ENCODE measurements at places on chromosomes 4 and X.

GRCh38 chrX:153878969-153879653 lies 6.9 kb downstream of the L1CAM start:
- peak; percentile 27 for DNase-seq

- no peak for DNase-seq
Observed at GRCh38 chrX:675279-675954, 44.8 kb downstream of the SHOX start.

DNA sequence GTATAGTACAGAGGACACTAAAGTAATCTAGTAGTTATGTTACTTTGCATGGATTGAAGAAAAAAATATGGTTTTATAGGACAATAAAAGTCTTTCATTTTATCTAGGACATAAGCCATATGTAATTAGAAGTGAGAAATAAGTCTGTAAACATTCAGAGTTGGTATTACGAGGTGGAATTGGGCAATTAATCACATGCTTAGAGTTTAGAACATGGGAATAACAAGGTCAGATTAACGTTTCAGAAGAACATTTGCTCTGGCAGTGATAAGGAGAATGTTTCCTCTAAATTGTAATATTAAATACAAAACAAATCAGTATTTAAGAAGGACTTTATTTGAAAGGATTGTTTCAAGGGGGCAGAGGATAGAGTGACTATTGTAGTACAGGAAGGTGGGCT lies 15.6 kb upstream of the SULT1E1 start:
- no peak for DNase-seq

DNA sequence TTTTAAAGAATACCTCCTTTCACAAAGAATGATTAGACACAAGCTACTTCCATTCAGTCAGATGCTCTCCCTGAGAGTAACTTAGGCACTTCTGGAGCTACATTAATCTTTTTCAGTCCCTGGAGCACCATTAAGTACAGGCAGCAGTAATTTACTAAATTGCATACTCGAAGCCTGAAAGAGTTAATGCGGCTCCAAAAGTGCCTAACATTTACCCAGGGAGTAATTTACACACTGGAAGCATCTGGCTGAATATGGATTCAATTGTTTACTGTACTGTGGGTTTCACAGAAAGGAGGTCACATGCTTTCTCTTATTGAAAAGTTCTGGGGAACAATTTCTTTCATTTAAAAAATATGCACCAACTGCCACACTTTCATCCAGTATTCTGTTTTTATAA lies 260.8 kb upstream of the TENM3 start:
- DNase-seq = no peak

GRCh38 chrX:130053236-130053635 lies 57.1 kb downstream of the ELF4 start:
- no peak for DNase-seq

- no peak for DNase-seq
Observed at GRCh38 chr4:5980436-5981155, 37.6 kb downstream of the C4orf50 start.

GRCh38 chrX:112766774-112767173 lies 73.9 kb downstream of the AMOT start:
- no peak for DNase-seq

- no peak for DNase-seq
Observed at GRCh38 chr4:120524237-120524636, 398.3 kb downstream of the PRDM5 start.

GRCh38 chr4:108053251-108053711 lies 63.6 kb downstream of the HADH start:
- no peak for DNase-seq

DNA sequence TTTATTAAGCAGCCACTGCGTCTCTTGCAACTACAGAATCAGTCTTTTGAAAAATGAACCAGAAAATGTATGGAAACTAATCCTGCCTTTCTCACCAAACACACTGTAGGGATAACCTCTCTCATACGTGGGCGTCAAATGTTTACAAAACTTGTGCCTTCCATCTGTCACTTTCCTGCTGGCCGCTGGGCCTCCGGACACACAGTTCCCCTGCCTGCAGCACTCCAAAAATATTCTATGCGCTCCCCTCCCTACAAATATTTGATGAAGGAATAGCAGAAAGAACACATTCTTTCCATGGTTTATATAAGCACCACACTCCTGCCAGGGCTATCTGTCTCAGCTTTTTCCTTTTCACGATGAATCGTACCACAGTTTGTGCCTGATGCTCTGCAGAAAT lies 14.9 kb upstream of the CYTL1 start:
- no peak for DNase-seq

DNA sequence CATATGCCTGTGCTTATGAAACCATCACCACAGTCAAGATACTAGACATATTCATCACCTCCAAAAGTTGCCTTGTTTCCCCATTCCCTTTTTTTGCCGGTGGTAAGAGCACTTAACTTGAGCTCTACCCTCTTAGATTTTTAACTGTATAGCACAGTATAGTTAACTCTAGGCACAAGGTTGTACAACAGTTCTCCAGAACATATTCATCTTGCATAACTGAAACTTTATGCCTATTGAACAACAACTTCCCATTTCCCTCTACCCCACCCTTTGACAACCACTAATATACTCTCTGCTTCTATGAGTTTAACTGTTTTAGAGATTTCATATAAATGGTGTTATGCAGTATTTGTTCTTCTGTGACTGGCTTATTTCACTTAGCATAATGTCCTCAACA lies 119.3 kb downstream of the ASB9 start:
- no peak for DNase-seq

GRCh38 chr4:26822546-26822945 lies 38.1 kb upstream of the STIM2 start:
- DNase-seq = peak; percentile 11

- DNase-seq = no peak
Observed at GRCh38 chr4:79574741-79575451, 166.9 kb upstream of the GK2 start.

DNA sequence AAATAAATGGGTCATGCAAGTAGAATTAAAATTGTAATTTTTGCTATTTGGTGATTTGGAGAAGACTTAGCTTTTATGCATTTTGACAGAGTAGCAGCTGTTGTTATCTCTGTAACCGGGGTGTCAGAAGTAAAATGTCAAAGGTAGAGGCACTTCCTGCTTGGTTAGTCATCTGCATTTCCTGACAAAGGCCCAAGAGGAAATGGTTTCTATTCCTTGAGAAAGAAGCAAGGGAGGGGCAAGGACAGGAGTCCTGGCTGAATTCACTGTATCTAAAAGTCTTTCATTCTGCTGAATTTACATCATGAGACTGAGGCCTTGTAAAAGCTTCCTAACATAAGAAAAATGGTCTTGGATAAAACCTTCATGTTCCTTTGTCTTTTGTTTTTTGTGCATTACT lies 550.9 kb upstream of the BOD1L1 start:
- no peak for DNase-seq

GRCh38 chr4:90184560-90184959 lies 57.4 kb downstream of the CCSER1 start:
- DNase-seq = no peak

- no peak for DNase-seq
Observed at GRCh38 chr4:140976768-140977167, 156.5 kb downstream of the RNF150 start.

- no peak for DNase-seq
Observed at GRCh38 chrX:68177542-68177941, 255.8 kb downstream of the OPHN1 start.

- no peak for DNase-seq
Observed at GRCh38 chr4:83318666-83319065, 16.0 kb downstream of the HPSE start.

- DNase-seq = no peak
Observed at GRCh38 chr4:5992828-5993321, 25.4 kb downstream of the C4orf50 start.

- DNase-seq = no peak
Observed at GRCh38 chr4:55359397-55359916, 13.4 kb downstream of the SRD5A3 start.

- no peak for DNase-seq
Observed at GRCh38 chrX:18994713-18995112, 10.8 kb upstream of the PHKA2 start.

- DNase-seq = peak; percentile 67
Observed at GRCh38 chrX:13087322-13088155, 43.1 kb upstream of the FAM9C start.

- no peak for DNase-seq
Observed at GRCh38 chr4:69888336-69888735, 28.4 kb upstream of the SULT1E1 start.

DNA sequence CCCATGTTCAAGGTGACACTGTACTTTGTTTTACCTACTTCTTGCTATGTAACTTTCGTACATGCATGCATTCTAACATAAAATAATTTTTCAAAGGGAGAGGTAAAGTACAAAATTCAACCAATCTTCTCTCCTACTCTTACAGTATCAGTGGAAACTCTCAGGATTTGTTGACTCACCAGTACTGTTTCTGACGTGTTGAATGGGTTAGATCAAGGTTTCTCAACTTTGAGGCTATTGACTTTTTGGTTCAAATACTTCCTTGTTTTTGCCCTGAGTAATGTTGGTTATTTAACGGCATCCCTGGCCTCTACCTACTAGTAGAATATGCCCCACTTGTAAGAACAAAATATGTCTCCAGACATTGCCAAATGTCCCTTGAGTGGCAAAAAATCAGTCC lies 94.6 kb upstream of the SMAD1 start:
- DNase-seq = no peak

DNA sequence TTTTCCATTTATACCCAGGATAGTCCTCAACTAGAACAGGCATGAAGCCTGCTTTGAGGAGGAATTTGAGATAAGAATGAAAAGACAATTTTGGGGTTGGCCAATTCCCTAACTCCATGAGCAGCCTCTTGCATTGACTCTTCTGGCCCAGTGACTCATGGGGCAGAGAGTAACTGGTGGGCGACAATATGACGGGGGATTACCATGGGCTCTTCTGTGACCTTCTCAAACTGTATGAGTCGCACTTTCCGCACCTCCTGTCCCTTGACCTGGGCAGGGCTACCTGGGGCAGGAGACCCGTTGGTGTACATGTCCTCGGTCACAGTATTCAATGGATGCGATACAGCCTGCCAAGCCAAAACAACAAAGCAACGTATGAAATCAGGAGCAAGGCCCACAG lies 13.3 kb downstream of the MPP1 start:
- DNase-seq = no peak

- DNase-seq = no peak
Observed at GRCh38 chrX:6371353-6371752, 142.7 kb upstream of the NLGN4X start.

- no peak for DNase-seq
Observed at GRCh38 chr4:69025999-69026387, 70.3 kb upstream of the UGT2B7 start.

- peak; percentile 8 for DNase-seq
Observed at GRCh38 chrX:119230850-119231249, 5.2 kb upstream of the PGRMC1 start.

DNA sequence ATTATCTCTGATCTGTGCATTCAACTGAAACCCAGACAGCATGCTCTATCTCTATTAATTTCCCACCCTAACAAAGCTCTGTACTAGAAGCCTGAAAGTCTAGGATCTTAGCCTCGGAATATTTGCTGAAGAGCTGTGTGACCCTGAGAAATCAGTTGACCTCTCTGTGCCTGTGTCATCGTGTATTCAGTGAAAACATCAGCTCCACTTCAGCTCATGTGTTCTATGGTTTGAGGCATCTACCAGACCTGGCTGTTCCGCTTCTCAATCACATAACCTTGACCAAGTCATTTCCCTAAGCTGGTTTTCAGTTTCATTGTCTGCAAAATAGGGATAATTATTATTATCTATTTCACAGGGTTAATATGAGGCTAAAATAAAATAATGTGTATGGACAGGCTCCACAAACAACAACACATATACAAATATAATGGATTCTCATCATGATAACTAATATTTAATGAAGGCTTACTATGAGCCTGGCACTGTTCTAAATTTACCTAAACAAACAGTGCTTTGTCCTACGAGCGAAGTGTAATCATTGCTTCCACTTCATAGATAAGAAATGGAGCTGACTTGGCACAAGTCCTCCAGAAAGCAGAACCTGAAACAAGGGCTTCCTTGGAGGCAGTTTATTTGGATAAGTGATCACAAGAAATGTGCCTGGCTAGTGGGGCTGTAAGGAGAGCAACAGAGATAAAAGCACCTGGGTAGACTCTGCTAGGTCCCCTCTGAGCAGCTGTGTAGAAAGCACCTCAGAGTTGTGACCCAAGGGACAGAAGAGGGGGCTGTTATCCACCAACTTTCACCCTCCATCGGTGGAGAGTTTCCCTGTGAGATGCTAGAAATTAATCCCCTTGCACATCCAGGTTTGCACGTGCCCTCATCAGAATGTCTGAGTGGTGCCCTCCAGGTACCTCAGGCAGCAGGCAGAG lies 356.9 kb downstream of the RAB28 start:
- no peak for DNase-seq

- no peak for DNase-seq
Observed at GRCh38 chrX:45873781-45874180, 671.4 kb downstream of the ZNF674 start.

DNA sequence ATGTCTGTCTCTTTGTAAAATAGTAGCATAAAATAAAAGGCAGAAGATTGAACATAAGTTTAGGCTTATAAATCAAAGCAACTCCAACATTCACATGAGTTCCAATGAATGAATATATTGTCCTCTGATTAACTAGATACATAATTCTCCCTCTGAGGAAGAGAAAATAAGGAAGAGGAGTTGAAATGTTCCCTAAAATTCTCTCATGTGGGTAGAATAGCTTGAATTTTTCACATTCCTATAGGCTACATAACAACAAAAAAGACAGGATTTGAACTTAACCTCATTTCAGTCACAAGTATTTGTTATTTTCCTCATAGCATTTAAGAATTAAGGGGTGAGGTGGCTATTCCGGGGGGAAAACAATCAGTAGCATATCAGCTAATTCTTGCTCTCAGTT lies 462.4 kb upstream of the NDST4 start:
- no peak for DNase-seq

DNA sequence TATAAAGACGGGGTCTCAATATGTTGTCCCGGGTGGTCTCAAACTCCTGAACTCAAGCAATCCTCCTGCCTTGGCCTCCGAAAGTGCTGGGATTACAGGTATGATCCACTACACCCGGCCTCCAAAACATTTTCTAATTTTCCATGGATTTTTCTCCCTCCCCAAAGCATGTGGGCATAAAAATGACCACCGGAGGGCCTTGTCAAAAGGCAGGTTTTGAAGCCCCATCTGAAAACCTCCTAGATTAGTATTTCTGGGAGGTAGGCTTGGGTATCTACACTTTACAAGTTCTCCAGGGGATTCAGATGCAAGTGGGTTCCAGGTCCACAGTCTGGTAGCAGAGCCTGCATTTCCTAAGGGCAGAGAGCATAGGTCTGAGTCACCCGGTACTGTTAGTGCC lies 1.4 kb upstream of the GPR173 start:
- DNase-seq = no peak

GRCh38 chr4:159148441-159148840 lies 45.6 kb downstream of the RAPGEF2 start:
- DNase-seq = no peak

Data from stimulated activated CD4-positive, alpha-beta T cell treated with anti-CD3 and anti-CD28 coated beads, Interleukin-4, amount 100 ng/mL, for 24 hours (primary cell).